Activated CD4-positive, CD25-positive, alpha-beta regulatory T cell treated with anti-CD3 and anti-CD28 coated beads, Interleukin-2, amount 50 U/mL, for 16 hours (primary cell): ENCODE measurements at places on chromosomes 11 and 22.

DNA sequence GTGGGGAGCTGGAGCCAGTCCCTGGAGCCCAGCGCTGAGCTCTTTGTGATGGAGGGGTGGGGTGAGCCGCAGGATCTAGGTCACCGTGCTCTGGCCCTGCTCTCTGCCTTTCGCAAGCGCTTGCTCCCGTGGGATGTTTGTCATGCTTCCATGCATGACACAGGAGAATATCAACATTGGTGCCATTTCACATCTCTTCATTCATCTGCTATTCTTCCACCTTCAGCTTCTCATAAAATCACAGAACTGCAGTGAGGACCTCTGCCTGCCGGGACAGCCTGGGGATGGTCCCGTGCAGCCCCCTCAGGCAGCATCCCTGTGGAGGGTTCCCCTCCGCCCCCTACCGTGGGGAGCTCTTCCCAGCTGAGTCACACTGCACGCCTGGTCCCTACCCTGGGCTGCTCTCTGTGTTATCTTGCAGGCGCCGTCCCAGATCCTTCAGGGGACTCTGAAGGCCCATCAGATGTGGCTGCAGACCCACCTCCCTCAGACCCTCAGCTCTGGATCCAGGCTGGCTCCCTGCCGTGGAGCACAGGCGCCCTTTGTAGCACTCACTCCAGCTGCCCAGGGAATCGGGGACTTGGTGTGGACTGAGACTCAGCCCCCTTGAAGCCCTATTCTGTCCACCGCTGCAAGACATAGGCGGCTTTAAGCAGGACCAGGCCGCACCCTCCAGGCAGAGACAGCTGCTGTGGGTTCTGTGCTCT is 5.1 kb upstream of the SEPTIN5 start:
- no peak for DNase-seq

DNA sequence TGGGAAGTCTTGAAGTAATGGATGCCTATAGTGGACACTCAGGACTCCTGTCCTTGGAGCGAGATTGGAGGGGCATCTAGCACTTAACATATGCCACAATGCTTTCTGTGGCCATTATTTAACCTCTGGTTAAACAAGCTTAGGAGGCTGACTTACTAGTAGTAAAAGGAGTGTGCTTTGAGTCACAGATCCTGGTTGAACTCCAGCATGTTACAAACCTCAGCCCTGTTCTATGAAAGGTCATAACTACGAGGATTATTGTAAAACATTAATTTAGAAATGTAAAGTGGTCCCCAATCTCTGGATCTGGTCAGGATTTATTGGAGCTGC is 1.1 kb upstream of the LBHD1 start:
- no peak for DNase-seq

DNA sequence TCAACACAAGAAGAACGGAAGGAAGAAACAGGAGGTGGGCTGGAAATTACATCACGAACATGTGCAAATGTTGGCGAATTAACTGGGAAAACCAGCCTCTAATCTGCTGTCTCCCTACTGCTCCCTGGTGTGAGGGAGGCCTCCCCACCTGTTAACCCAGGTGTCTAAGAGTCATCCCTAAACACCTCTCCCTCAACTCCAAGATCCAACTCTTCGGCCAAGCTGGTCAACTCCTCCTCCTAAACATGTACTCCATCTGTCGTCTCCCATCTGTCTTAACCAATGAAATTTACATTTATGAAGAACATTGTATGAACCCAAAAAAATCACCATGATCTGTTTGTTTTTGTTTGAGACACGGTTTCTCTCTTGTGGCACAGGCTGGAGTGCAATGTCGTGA is 154.2 kb downstream of the LARGE1 start:
- no peak for DNase-seq

DNA sequence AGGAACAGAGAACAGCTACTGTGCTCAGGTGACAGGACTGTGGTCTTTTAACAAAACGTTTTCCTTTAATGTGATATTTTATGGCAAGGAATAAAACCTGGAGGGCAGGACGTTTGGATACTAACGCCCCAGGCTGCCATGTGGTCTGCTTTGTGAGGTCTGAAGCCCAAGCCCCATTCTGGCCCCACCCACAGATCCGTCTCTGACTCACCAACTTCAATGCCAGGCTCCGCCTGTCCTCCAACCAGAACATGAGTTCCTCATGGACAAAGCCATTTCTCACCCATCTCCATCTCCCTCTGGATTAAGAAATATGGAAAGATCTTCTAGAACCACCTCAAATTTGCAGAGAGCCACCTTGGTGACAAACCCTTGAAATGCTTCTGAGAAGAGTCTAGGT is 148.8 kb downstream of the CRYBB2 start:
- DNase-seq = no peak

GRCh38 chr22:42682113-42682851 is 33.1 kb upstream of the CYB5R3 start:
- DNase-seq = no peak

DNA sequence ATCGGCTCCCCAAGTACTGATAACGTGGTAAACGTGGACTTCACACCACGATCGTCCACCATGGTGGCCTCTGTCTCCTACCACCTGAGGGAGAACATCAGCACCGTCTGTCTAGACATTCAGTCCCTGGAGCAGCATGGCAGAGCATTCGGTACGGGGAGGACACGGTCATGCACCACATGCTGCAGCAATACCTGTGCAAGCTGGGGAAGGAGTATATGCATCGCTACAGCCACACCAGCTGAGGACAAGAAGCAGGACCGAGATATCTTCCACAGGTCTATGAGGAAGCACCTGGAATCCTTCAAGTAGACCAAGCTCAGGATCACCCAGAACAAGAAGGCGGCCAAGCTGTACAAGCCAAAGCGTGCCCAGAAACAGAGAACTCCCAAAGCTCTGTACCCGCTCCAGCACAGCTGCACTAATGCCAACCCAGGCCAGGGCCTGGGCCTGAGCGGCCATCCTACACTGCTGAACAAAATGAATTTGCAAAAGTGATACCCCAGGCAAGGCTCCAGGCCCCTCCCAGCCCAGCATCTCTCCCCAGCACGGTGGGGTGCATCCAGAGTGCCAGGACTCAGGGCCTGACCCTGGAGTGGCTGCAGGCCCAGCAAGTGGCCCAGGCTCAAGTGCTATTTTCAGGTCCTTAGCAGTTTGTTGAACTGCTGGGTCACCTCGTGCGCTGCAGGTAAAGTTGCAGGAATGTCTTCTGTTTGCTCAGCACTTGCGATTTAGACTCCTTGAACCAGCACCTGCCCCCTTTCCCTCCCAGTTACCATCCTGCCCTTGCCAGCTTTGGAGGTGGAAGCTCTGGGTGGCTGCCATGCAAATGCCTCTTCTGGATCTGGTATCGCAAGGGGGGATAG is 119.3 kb upstream of the SERPIND1 start:
- no peak for DNase-seq

DNA sequence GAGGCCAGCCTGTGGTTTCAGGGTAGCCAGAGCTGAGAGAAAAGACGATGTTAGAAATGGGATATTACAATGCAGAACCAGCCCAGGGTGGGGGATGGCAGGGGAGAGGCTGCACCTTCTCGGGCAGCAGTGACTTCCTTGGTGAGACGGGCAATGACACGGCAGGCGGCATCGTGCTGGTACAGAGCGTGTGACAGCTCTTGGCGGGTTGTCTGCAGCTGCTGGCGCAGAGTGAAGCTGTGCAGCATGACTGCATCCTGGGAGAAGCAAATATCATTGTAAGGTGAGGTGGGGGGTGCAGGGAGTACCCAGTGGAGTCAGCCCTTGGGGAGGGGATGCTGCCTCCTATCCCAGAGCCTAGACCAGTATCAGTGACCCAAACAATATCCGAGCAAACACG is 3.8 kb downstream of the PRPF19 start:
- DNase-seq = no peak

GRCh38 chr11:71330349-71330748 is 78.0 kb upstream of the SHANK2 start:
- no peak for DNase-seq

GRCh38 chr11:91850021-91850420 is 374.6 kb upstream of the FAT3 start:
- DNase-seq = no peak

DNA sequence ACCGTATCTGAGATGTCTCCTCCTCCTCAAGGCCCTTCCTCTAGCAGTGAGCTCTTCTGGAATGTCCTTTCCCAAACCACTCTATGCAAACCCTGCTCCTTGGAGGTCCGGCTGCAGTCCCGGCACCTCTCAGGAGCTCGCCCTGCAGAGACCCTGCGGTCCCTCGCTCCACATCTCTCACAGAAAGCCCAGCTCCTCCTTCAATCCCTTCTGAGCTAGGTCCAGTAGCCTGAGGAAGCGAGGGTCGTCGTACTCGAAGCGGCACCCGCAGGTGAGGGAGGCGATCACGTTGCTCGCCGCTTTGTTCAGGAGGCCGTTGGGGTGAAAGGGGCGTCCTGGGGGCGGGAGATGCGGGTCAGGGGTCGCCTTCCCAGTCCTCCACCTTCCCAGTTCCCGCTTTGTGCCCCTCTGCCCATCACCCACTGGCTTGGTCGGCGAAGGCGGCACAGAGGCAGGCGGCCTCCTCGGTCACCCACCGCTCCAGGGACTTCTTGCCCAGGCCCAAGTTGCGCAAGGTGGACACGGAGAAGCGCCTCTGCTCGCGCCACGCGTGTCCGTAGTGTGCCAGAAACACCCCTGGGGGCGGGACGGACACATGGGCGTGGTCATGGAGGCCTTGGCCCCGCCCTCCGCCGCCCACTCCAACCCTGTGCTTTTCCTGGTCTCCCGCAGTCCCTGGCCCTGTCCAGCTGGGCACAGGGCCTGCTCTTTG is 21.5 kb upstream of the CYP2D6 start:
- DNase-seq = no peak

- no peak for DNase-seq
Measured at GRCh38 chr11:9133956-9134355, 42.6 kb upstream of the SCUBE2 start.

DNA sequence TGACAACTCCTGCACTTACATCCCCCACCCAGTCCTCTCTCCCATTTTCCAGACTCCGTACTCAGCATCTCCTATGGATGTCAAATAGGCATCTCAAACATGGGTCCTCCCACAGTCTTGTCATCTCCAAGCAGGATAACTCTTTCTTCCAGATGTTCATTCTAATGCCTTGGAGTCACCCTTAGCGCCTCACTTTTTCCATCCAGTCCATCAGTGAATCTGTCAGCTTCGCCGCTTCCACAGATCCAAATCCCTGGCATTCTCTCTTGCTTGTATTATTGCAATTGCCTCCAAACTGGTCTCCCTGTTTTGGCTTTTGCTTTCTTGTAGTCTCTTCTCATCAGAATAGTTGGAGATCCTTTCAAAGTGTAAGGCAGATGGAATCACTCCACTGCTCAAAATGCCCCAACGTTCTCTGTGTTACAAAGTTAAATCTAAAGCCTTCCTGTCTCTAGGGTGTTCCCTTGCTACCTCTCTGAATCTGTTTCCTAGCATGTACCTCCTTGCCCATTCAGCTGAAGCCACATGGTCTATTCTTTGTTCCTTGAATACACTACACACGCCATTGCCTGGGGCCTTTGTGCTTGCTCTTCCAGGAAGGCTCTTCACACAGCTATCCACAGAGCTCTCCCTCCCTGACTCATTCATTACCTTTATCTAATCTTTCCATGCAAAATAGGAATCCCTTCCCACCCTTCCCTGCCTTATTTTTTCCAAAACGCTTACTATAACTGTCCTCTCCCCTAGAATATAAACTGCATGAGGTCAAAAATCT is 64.8 kb downstream of the UBASH3B start:
- DNase-seq = no peak

GRCh38 chr11:65390996-65391395 is 4.6 kb downstream of the FRMD8 start:
- no peak for DNase-seq

GRCh38 chr22:33332538-33332937 is 274.4 kb upstream of the SYN3 start:
- no peak for DNase-seq

DNA sequence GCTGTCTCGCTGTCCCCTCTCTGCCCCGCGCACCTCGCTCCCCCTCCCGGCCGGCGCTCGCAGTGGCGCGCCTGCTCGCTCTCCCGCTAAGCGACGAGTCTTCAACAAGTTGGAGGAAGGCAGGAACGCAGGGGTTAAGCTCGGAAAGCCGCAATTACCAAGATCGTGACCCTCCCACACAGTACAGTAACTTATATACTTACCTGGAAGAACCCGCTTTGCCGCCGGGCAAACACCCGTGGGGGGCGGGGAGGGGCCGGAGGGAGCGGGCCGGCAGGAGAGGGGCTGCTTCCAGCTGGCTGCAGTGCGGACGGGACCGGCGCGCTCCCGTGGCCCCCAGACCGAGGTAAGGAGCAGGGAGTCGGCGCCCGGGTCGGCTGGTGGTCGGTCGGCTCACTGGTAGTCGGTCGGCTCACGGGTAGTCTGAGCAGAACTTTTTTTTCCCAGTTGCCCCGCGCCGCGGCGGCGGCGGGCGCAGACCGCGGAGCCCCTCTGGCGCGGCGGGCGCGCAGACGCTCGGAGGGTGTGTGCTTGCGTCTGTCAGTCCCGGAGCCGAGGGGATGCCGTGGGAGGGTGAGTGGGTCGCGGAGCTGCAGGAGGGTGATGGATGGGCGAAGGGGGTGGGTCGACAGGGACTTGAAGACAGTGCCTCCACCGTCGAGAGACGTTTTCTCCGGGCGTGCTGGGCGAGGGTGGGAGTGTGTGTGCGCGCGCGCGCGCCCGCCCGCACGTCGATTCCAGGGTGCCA is 101.2 kb upstream of the HSD17B12 start:
- DNase-seq = no peak

GRCh38 chr11:73206801-73207200 is 11.3 kb upstream of the P2RY2 start:
- no peak for DNase-seq

DNA sequence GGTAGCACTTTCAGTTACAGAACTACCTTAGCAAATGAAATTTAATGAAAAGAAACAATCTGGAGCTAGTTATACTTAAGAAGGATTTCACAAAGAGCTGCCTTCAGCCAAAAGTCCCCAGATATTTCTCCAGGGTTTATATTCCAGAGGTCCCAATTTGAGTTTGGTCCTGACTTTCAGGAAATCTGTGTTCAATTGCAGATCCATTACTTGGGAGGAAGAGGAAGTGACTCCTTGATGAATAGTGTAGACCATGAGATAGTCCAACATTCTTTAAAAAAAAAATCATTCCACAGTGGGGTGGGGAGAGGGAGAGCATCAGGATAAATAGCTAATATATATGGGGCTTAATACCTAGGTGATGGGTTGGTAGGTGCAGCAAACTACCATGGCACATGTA is 117.6 kb upstream of the ARHGAP20 start:
- DNase-seq = no peak

GRCh38 chr11:126284829-126285228 is 1.9 kb downstream of the TIRAP start:
- peak; percentile 69 for DNase-seq

- DNase-seq = no peak
Measured at GRCh38 chr22:17754233-17754925, 19.9 kb downstream of the BID start.

GRCh38 chr11:42802201-42802899 is 509.4 kb upstream of the API5 start:
- no peak for DNase-seq
